Activated CD4-positive, alpha-beta T cell treated with anti-CD3 and anti-CD28 coated beads, Interleukin-2, amount 50 U/mL, for 4 hours (primary cell): ENCODE measurements at places on chromosomes 11 and 22.

DNA sequence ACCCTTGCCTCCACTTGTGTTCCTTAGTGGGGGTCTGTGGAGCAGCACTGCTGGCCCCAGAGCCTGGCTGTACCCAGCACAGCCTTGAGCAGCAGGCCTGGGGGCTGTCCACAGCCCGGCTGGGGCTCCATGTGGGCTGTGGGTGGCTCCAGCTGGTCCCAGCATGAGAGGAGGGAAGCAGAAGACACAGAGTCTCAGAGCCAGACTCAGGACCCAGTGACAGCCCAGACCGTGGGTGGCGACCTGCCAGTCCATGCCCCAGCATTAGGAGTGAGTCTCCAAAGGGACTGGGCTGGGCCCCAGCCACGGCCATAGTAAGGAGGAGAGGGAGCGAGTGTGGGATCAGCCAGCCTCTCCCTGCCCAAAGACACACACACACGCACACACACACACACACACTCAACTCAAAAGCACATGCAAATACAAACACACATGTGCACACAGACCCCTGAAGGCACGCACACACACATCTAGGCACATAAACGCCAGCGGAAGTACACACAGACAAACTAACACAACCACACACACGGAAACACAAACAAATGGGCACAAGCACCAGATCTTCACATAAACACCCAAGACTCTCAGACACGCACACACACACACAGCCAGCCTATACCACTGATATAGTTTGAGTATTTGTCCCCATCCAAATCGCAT is 16.7 kb upstream of the LRRC10B start:
- no peak for DNase-seq

DNA sequence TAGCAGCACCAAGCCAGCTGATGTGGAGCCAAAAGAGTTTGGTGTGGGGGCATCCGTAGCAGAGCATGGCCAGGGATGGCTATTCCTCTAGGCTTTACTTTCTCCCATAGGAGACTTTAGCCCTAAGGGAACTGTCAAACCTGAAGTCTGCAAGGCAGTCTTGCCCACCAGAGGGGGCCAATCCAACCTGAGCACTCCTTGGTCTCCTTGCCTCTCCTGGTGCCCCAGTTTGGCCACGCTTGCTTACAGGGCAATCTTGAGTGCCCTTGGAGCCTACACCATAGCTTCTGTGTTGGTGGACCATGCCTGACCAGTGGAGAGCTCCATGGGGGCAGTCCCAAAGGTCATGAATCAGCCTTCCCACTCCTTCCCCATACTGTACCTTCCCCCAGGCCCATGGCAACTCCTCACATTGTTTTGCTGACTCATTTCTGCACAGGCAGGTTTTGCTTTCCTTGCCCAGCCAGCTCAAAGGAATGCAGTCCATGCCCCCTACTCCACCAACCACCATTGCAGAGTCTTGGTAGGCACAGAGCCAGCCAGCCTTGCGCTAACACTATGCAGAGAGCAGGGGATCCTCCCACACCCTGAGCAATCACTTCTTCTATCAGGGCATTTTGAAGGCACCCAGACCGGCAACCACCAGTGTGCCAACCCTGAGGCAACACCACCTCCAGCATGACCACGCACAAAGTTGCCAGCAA is 1421.2 kb upstream of the RAG2 start:
- DNase-seq = no peak

GRCh38 chr11:123391646-123392348 is 38.3 kb upstream of the GRAMD1B start:
- DNase-seq = no peak

DNA sequence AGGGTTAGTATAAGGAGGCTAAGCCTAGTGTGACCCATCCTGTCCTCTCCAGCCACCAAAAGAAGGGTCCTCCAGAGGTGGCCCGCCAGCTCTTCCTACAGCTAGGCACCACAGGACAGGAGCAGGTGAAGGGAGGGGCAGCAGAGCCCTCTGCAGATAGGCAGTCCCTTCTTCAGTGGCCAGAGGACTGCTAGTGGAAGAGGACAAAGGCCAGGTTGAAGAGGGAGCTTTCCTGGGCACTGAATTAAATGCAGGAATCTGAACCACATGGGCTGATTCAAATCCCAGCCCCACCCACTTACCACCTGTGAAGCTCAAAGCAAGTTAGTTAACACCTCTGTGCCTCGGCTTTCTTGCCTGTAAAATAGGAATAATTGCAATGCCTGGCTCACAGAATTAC is 409.5 kb downstream of the NXPE2 start:
- DNase-seq = no peak

GRCh38 chr11:12200279-12200990 is 90.0 kb downstream of the MICAL2 start:
- no peak for DNase-seq
